Esophagus squamous epithelium (tissue), 5 donors: ENCODE measurements at places on chromosomes 3 and 15.

DNA sequence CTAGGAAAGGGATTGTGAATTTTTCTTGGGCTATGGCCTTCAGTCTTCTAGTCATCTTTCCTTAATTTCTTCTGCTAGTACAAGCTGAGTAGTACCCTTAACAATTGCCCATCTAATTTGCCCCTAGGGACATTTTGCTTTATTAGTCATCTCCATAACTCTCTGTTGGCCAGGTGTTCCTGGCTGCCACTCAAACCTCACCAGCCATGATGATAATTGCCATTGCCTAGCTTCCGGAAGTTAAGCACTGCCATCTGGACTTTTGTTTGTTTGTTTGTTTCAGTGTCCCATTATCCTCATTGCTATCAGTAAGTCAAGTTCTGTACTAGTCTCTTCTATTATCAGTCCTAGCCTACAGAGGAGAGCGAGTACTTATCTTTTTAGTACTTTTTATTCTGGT is 36.6 kb upstream of the UBL7 start:
- no peak for DNase-seq

DNA sequence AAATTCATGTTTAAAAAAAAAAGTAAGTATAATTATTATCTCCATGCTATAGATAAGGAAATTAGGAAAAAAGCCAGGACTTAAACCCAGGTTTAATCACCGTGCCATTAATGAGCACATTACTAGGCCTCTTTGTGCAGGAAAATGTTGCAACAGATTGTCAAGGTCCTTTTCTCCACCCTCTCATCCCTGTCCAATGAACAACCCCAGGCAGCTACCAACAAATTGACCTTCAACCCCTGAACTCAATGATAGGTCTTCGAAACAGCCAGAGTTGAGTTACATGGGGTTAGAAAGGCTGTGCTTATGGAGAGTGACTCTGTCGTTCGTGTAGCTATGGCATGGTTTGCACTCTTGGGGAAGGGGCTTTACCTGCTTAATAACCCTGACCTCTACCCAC is 84.2 kb upstream of the CTNNB1 start:
- DNase-seq = no peak

DNA sequence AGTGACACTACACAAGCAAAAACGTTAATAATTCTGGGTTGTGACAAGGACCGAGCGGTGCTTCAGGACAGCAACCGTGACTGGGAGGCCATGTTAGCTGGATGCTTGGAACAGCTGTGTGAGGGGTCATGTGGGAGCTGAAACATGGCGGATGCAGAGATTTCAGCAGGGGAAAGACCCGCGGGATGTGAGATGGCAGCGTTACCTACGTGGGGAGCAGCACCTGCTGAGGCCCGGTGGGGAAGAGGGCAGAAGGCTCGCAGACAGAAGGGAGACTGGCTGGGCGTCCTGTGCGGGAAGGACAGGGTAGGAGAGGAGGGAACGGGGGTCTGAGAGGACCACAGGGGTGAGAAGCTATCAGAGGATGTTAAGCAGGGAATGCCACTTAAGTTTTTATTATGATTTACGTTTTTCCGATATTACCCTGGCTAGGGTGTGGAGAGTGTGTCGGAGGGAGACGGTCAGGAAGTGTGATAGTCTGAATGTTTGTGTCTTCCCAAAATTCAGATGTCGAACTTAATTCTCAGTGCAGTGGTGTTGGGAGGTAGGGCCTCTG is 228.8 kb upstream of the LYSMD4 start:
- no peak for DNase-seq

GRCh38 chr3:194100856-194101390 is 35.0 kb upstream of the HES1 start:
- DNase-seq = no peak

GRCh38 chr15:88987591-88987933 is 74.4 kb upstream of the MFGE8 start:
- no peak for DNase-seq

DNA sequence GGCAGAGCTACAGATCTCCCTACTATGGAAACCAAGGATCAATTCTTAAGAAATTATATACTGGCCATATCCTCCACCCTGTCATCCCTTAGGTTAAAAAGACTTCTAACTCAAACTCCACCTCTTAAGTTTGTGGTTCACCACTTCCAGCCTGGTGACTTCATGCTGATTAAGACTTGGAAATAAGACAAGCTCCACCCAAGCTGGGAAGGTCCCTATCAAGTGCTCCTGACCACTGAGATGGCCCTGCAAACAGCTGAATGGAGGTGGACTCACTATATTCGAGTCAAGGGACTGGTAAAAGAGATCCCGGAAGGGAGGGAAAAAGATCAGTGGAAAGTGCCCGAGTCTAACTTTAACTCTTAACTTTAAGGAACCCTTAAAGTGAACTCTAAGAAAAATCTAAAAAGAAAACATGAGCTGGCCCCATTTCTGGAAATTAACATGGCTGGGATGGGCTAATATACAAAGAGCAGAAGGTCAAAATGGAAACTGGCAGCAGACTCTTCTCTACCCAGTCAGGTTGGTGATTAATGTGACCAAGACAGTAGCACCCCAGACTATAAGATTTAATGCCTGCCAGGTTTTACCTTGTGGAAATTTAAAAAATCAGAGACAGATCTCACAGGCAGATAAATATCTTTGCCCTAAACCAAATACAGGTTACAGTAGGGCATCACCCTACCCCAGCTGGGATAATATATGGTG is 43.9 kb downstream of the PPCDC start:
- DNase-seq = no peak

GRCh38 chr3:31008994-31009393 is 114.5 kb upstream of the GADL1 start:
- no peak for DNase-seq

- no peak for DNase-seq
Observed at GRCh38 chr3:87127281-87127680, 99.8 kb upstream of the CHMP2B start.

DNA sequence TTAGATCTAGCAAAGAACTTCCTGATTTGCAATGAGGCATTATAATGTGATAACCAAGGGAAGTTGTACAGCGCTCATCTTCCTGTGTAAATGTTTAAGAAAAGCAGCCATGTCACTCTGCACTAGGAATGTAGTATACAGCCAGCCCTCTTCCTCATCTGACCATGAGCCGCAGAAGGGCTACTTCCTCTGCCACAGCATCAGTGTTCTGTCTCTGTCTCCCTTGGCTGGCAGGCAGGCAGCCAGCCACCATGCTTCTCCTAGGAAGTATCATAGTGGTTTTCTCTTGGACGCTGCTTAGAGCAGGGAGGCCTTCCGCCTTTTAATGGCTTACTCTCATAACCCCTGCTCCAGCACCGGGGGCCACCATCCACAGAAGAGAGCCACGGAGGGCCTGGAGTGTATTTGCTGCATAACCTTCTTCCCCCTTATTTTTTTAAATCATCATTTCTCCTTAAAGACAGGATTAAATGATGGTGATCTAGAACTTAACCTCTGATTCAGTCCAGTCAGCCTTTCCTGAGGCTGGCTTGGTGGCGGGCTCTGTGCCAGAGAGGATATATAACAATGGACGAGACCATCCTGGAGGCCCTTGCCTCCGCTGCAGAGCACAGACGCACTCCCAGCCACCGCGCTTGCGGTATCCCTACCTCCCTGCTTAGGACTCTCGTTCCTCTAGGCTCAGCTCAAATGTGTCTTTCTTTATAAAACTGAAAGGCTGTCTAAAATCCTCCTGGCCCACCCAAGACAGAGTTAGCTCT is 57.3 kb upstream of the PLXNA1 start:
- DNase-seq = no peak

GRCh38 chr15:60961541-60962485 is 267.3 kb downstream of the RORA start:
- no peak for DNase-seq

- no peak for DNase-seq
Observed at GRCh38 chr15:85667491-85668424, 127.0 kb downstream of the KLHL25 start.

DNA sequence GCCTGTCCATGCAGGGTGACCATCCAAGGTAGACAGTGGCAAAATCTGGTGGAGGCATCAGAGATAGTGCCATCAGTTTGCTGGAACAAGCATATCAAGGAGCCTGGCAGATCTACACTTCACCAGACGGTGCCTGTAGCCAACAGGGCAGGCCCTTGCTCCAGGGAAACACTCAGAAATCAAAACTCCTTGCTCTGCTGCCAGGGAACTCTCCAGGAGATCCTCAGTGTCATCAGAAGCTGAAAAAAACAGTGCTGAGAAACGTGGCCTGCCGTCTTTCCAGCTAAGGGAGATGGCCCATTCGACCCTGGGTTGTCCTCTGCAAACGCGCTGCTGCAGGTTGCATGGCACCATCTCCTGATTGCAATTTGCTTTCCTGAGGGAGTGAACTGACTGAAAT is 30.5 kb upstream of the ATP13A3 start:
- no peak for DNase-seq

DNA sequence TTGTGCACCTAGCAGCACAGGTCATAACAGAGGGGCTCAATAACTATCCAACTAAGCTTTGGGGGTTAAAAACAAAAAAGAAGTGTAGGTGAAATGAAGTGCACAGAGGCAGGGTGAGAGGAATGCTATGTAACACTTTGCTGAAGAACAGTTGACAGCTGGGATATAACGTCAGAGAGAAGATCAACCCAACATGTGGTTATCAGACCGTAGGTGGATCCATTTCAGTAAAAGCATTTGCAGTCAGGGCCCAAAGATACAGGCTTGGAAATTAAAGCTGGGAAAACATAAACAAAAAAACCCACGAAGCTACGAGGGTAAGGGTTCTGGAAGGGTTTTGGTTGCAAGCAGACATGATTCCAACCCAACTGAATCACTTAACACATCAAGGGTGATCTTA is 377.5 kb upstream of the NR2F2 start:
- no peak for DNase-seq

DNA sequence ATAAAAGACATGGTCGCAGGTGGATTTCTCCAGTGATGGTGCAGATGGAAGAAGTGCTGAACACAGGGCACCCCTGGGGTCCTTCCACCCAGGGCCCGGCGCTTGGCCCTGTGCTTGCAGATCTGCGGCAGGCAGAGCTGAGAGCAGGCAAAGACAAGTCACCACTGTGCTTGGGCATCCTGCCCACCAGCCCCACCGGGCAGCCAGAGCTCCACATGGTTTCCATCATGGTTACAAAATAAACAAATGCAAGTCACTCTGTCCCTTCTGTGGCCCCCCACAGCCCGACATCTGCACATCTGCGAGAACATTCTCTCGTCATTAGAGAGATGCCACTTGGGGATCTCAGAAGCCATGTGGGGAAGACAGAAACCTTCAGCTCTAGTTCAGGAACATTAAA is 37.6 kb upstream of the SFMBT1 start:
- DNase-seq = no peak

DNA sequence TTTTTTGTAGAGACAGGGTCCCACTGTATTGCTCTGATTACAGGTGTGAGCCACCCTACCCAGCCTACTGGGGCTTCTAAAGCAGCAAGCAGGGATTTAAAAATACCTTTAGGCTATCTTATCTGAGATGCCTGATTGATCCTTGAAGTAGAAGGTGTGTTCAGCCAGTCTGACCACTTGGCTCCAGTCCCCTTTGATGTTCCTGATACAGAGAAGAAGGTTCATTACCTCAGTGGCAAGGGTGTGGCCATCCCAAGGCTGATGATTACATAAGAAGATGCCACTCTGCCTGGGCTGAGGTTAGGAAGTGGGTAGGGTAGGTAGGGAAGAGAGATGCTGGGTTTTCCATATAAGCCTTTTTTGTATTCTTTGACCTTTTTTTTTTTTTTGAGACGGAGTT is 11.2 kb upstream of the DCAF1 start:
- no peak for DNase-seq

GRCh38 chr15:39706206-39706605 is 76.4 kb downstream of the FSIP1 start:
- DNase-seq = no peak

- no peak for DNase-seq
Observed at GRCh38 chr15:99951511-99951910, 218.3 kb upstream of the LYSMD4 start.

DNA sequence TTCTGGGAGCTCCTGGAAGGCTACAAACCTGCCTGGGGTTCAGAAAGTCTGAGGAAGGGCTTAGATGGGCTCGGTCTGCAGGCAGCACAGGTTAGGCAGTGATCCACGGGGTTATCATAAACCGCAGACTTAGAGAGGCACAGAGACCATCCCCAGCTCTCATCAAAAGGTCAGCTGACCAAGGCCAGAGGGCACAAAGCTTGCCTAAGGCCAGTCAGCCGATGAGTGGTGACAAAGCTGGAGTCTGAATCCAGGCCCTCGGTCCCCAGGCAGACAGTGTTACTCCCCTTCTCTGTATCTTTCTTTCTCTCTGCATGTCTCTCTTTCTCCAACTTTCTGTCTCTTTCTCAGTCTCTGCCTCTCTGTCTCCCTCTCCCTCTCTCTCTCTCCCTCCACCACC is 56.5 kb downstream of the ADCY5 start:
- no peak for DNase-seq

- DNase-seq = no peak
Observed at GRCh38 chr3:128066114-128066513, 13.9 kb downstream of the SEC61A1 start.

- no peak for DNase-seq
Observed at GRCh38 chr3:190127797-190128196, 7.1 kb upstream of the P3H2 start.

GRCh38 chr3:14876921-14877333 is 58.2 kb downstream of the FGD5 start:
- peak; percentile 7 for DNase-seq

DNA sequence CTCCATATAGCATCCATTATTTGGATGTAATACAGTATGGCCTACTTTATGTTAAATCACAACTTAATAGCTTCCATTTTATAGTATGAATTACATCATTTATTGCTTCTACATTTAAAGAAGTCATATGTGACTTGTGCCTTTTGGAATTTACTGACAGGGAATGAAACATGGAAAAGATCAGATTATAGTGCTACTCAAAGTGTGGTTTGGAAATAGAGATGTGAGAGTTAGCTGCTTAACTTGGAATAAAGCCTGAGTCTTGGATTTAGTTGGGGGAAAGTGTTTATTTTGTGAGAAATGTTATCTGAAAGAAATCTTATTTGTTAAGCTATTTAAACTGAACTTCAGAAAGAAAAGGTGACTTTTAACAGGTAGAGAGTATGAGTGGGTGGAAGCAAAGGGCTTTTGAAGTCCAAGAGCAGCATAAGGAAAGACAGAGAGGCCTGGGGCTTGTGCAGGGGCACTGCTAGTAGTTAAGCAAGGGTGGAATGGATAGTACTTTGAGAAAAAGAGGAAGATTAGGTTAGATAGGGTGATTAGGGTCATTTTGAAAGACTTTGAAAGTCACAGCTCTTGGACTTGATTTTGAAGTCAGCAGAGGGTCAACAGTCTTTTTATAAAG is 60.5 kb downstream of the SLMAP start:
- DNase-seq = no peak

DNA sequence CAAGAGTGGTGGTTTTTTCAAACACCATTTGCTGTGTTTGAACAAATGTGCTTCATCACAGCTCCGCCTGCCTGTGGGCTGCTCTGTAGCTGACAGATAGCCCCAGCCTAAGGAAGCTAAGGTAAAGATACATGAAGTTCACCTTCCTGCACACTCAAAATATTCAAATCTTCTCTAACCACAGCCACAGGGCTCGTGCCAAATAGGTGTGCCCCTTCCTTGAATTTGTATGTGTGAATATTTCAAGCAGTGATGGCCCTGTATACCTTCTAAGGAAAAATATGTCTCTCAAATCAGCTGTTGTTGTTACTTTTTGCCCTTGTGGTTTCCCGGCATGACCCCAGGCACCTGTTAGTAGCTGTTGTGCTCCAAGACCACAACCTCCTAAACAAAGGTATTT is 92.8 kb downstream of the CCNL1 start:
- DNase-seq = no peak

GRCh38 chr15:85141726-85142125 is 160.1 kb downstream of the PDE8A start:
- no peak for DNase-seq
